ENCODE measurements at places on chromosomes 12 and 14.

DNA sequence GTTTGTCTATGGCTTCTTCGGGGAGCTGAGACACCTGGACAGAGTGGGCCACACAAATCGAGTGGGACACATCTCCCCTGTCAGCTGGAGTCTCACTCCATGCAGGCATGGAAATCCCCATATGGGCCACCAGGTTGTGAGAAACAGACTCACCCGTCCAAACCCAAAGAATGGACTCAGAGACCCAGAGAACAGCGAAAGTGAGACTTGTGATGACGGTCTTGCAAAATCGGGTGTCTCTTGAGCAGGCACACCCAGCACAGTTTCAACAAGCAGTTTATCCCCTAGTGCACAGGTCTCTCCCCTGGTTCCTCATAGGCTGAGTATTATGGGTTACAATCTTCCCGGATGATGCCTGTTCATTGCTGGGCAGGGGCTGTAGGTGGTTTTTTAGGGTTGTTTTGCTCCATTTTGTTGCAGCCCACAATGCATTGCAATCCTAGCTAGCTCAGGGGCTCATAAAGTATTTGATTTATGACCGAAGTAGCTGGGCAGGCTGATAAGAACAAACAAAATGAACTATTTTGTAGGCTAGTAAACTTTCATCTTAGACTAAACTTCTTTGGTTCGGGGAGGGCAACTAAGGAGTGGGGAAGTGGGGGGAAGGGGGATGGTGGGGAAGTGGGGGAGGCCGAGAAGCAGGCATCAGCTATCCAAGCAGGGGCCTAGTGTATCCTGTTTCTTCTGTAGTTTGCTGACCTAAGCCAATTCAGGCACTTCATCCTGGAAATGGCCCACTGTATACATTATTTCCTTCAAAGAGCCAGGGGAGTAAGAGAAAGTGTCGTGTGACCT, 45.3 kb downstream of the IQSEC3 start:
- no peak for DNase-seq

- DNase-seq = no peak
Measured at GRCh38 chr12:84701041-84701440, 211.6 kb downstream of the SLC6A15 start.

- DNase-seq = no peak
Measured at GRCh38 chr14:51620056-51620455, 31.7 kb upstream of the FRMD6 start.

DNA sequence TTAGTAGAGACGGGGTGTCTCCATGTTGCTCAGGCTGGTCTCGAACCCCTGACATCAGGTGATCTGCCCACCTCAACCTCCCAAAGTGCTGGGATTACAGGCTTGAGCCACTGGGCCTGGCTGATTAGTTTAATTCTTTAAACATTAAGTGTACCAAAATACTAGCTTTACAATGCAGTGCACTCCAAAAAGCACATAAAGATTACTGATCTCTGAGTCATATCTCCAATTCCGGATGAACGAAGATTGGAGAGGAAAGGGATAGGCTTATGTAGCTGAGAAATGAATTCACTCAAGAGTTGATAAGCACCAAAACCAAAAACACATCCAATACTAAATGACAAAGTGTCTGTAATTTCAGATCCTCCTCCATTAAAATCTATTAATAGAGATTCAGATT, 15.1 kb downstream of the NAV3 start:
- DNase-seq = peak; percentile 33

GRCh38 chr12:90124289-90124688, 415.7 kb upstream of the ATP2B1 start:
- peak; percentile 29 for DNase-seq

DNA sequence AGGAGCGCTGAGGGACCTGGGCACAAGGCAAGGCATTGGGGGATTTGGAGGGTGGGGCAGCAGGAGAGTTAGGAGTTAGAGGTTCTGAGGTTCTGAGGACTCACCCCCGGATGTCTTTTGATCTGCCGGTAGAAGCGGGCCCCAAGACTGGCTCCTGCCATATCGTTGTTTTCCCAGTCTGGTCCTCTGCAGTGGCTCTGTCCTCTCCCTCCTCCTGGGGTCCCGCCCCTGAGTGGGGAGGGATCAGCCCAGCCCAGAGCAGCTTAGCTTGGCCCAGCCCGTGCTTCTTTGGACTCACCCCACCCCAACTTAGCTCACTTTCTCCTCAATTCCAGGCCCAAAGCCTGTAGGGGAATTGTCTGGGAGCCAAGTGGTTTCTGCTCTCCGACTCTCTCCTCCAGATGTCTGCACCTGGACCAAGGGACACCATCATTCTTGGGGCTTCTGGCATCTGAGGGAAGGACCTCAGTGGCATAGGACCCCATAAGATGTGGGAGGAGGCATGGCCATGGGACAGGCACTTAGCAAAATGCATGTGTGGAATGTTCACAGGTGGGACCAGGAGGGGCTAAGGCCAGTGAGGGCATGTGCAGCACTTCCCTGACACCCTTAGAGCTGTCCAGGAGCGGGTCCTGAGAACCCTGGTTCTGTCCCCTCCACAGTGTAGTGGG, 7.5 kb downstream of the SHMT2 start:
- DNase-seq = no peak

DNA sequence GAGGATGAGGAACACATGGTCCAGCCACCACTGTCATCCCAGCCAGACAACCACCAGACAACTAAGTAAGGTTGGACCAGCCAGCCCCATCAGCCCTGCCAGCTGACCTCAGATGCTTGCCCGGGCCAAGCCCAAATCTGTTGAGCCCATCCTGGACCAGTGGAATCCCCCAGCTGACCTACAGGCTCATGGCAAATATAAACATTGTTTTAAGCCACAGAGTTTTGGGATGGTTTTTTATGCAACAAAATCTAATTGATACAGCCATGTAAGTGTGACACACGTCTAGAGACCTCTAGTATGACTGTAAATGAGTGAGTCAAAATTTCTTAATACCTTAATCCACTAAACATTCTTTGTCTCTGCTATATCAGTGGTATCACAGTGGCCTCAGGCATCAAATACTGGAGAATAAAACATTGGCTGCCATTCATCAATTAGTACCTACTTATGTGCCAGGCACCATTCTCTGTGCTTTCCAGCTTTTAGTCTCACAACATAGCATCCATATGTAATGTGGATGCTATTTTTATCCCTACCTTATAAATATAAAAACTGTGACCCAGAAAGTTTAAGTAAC, 24.2 kb upstream of the NT5DC3 start:
- no peak for DNase-seq

GRCh38 chr12:6200256-6201212, at the start of gene CD9:
TSS of gene CD9 (plus strand) at chr12:6200400. CDS start at chr12:6200500, 100 bp downstream.
- DNase-seq = peak; percentile 70

- DNase-seq = no peak
Measured at GRCh38 chr12:130116791-130117190, 45.5 kb upstream of the FZD10 start.

DNA sequence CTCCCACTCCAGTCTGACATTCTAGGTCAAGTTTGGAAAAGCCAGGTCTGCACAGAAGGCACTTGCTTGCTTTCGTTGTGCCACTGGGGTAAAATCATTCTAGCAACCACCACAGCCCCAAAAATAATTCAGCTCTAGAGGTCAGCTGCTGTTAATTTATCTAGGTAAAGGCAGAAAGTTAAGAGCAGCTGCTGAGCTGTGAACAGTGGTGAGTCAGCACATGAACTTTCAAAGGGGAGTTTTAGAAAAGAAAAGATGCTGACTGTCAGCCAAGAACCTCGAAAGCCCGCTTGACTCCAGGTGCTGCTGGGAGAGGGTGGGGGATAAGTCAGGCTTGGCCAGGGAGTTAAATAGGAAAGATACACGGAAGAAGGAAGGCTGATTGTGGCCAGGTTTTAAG, 12.7 kb downstream of the CCDC197 start:
- peak; percentile 78 for DNase-seq

- DNase-seq = no peak
Measured at GRCh38 chr12:62817556-62818271, 117.2 kb downstream of the PPM1H start.

DNA sequence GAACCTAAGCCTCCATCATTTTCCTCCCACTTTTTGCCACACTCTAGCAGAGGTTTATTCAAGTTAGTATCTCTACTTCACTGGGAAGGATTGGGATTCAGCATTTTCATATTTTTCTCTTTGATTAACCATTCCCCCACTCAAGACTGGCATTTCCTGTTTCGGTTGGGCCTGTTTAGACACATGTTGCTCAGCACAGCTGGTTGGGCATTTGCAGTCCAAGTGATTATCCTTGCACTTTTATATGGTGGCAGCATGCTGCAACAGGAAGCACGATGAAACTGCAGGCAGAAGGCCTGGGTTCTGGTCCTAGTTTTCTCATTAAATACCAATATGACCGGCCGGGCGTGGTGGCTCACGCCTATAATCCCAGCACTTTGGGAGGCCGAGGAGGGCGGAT, 182.9 kb upstream of the GRIN2B start:
- no peak for DNase-seq

- no peak for DNase-seq
Measured at GRCh38 chr14:102893452-102893851, 29.0 kb upstream of the AMN start.

DNA sequence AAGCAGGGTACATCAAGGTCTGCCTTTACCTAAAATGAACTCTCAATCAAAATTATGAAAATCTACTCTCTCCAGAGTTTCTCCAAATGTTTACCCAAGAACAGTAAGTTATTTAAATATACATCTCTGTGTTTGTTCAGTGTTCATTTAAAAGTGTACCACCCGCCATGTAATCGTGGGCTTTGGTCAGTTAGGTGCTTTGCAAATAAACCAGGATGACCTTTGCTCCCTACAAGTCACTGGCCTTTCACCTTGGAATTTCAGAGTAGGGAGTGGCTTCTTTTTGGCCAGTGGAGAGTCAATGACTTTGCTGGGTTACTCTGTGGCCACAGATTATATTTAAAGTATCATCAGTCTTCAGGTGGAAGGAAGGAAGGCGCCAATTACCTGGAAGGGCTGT, 74.6 kb upstream of the PTPRB start:
- no peak for DNase-seq

GRCh38 chr12:125983094-125983783, 918.0 kb downstream of the AACS start:
- peak; percentile 75 for DNase-seq

- DNase-seq = no peak
Measured at GRCh38 chr14:89640141-89640540, 223.1 kb upstream of the FOXN3 start.

- DNase-seq = no peak
Measured at GRCh38 chr14:73717266-73717665, 3.1 kb upstream of the PNMA1 start.

GRCh38 chr14:35797796-35798195, 11.3 kb downstream of the RALGAPA1 start:
- no peak for DNase-seq

DNA sequence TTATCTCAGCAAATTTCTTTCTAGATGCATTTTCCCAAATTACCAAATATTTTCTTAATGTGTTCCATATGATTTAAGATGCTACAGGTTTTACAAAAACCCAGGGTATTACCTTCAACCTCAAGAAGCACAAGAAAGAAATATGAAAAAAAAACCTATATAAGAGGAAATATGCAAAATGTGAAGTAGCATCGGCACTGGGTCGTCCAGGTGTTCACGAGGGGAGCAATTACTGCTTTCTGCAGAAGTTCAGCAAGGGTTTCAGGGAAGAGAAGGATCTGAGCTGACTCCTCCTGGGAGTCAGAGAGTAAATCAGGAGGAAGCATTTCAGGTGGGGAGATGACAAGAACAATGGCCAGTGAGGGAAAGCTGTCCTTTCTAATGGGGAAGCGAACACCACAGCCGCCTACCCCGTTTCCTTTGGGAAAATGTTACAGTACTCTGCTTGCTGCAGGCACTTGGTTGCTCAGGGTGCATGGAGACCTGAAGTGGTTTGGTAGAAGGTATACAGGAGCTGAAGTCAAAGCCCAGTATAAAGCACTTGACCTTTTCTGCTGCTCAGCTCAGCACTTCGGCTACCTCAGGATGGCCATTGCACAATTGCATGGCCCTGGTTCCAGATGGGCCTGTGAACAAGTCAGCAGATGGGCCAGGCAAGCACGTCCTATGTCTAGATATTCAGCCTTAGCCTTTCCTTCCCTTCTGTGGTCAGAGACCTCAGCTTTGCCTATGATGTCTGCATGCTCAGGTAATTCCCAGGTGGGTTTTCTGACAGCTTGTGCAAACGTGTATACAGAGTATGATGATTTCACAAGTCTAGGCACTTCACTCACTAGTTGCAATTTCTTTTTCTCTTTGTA, 155.6 kb downstream of the PAX9 start:
- DNase-seq = no peak

GRCh38 chr12:62123721-62124203, 136.4 kb upstream of the USP15 start:
- DNase-seq = peak; percentile 56

DNA sequence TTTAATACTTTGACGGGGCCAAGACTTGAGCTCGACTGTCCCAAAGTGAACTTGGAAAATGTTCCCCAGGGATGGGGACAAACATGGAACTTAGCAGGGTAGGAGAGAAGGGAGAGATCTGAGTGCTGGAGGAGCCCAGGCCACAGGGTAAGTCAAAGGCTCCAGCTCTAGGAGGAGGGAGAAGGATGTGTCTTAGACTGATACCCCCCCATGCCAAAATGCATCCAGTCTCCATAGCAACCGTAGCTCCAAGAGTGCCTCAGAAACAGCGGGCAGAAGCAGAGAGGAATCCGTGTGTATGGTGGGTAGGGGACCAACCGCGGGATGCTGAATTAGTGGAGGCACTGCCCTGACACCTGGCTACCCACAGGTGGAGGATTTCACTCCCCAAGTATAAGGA, 845 bp upstream of the AGAP2 start:
- no peak for DNase-seq

DNA sequence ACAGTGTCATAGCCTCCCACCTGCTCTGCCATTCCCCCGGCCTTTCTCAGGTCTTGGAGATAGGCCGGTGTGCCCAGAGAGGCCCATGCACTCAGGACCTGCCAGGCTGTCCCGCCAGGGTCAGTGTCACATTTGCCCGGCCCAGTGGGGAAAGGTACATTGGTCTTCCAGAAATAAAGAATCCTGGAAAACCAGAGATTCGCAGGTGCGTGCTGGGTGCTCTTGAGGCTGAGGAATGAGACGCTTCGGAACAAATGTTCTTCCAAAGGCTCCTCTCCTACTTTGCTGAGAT, 205.8 kb upstream of the RTL1 start:
- no peak for DNase-seq

Data from kidney tubule cell (primary cell).